ENCODE measurements at places on chromosomes 5 and 9. TPM values are rescaled to one million over a fixed set of nuclear protein-coding genes. Genes with fewer than 3 reads are reported as not detected.
A peak's percentile ranks its signal among the peaks of the same experiment; 100 is the strongest.

- no peaks in the 10 kb centered on the region for H3K4me1 ChIP-seq
- no peak overlapping the region for H3K27ac ChIP-seq
- DNase-seq = no peak
- no peak overlapping the region for H3K4me3 ChIP-seq
- no peaks in the 10 kb centered on the region for H3K36me3 ChIP-seq
Measured at GRCh38 chr5:53233645-53234405, 124.3 kb upstream of the MOCS2 start.

- H3K4me3 ChIP-seq = no peak overlapping the region
- no peaks in the 10 kb centered on the region for H3K36me3 ChIP-seq
- DNase-seq = no peak
- H3K27me3 ChIP-seq = no peaks in the 10 kb centered on the region
- peaks cover 38% of the 10 kb centered on the region for H3K4me1 ChIP-seq
Measured at GRCh38 chr5:109701792-109702191, 12.1 kb downstream of the MAN2A1 start.

GRCh38 chr9:74494490-74494889 is 2.6 kb upstream of the RORB start:
- no peak overlapping the region for H3K27ac ChIP-seq
- no peak for DNase-seq
- no peaks in the 10 kb centered on the region for H3K36me3 ChIP-seq

GRCh38 chr5:94884311-94884710 is 265.8 kb downstream of the SLF1 start:
- no peaks in the 10 kb centered on the region for H3K36me3 ChIP-seq
- no peaks in the 10 kb centered on the region for H3K27me3 ChIP-seq
- no peak overlapping the region for H3K4me3 ChIP-seq
- H3K4me1 ChIP-seq = no peaks in the 10 kb centered on the region

DNA sequence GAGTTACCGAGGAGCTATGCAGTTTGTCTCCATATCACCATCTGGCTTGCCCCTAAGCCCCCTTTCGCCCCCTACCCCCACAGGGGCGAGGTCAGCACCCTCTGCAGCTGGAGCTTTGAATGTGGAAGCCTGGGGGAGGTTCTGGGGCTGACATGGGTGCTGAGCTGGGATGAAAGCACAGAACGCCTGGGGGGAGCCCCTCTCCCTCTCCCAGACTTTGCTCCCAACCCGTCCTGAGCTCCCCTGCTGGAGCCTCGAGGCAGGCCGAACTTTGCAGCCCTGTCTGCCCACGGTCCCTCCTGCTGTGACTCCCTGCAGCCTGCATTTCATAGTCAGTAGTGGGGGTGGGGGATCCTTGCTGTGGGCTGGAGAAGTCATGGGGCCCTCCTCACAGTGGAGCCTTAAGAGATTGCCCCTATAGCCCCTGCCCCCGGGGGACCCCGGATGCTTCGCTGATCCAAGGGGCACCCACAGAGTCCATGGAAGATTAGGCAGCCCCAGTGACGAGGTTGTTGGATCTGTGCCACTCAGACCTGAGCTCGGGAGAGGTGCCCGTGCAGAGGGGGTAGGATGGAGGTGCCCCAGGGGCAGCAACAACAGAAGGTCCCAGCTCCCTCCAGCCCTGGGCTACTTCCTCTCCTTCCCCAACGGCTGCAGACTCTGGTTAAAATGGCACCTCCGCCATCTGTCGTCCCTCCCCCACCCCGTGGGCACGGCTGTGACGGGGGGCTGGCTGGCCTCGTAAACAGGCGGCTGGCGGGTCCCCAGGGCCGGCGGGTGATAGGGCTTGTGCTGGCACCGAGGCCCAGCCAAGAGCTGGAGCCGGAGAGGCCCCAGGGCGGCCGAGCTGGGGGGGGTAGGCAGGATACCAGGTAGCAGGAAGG is 162.0 kb downstream of the C9orf50 start:
- peak overlapping the region; percentile 77 for H3K27ac ChIP-seq
- H3K27me3 ChIP-seq = no peaks in the 10 kb centered on the region
- H3K4me1 ChIP-seq = peaks cover 32% of the 10 kb centered on the region
- no peak for DNase-seq

The ZNF782 gene
- 22.4 TPM for total RNA-seq

The RICTOR gene
- total RNA-seq = 50.4 TPM

Measured in thoracic aorta (tissue), 2 donors.